ENCODE measurements at places on chromosomes 13 and 19.

DNA sequence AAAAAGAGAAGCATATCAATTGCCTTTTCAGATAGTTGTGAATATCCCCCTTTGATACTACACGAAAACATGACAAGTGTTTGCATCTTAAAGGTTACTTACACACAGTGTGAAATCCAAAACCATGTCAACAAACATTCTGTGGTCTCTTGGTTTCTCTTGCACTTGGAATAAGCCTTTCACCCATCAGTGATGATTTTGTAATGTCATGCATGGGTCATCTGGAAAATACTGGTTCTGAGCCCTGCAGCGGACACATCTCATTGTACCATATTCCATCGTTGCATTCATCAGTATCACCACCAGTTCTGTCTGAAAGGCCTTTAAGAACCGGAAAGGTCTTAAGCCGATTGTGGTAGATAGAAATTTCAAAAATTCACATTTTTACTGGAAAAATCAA lies 65.4 kb upstream of the SOX1 start:
- no peak for DNase-seq

DNA sequence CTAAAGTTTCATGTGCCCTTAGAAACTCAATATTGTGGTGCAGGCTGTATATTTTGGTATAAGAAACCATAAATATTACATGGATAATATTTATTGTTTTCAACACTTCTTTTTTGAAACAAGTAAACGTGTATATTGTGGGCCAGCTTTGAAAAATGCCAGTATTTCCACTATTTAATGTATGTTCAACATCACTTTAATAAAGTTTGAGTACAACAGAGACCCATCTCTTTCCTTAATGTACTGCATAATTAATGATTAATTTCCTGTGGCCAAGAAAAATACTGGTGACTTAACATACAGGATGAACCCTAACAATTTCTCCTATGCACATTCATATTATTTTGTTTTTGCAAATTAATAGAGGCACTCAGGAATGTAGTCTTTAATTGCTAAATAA lies 2891.5 kb downstream of the PCDH9 start:
- no peak for DNase-seq

DNA sequence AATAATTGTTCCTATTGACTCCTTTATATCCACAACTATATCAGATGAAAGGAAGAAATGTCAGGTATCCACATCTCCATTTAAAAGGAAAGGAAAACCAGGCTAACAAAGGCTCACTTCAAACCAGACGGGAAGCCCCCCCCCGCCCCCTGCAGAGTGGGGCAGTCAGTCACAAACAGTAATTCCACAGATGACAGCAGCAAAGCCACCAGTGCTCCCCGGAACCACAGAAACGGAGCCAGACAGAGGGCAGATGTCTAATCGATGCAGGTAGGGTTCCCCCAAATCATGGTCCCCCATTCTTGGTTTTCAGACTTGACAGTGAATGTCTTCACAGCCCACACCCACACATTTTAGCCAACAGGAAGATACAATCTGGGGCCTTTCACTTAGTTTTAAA lies 100.8 kb downstream of the STK24 start:
- no peak for DNase-seq

- DNase-seq, result no peak
Measured at GRCh38 chr13:113196970-113197737, 11.3 kb downstream of the PCID2 start.

DNA sequence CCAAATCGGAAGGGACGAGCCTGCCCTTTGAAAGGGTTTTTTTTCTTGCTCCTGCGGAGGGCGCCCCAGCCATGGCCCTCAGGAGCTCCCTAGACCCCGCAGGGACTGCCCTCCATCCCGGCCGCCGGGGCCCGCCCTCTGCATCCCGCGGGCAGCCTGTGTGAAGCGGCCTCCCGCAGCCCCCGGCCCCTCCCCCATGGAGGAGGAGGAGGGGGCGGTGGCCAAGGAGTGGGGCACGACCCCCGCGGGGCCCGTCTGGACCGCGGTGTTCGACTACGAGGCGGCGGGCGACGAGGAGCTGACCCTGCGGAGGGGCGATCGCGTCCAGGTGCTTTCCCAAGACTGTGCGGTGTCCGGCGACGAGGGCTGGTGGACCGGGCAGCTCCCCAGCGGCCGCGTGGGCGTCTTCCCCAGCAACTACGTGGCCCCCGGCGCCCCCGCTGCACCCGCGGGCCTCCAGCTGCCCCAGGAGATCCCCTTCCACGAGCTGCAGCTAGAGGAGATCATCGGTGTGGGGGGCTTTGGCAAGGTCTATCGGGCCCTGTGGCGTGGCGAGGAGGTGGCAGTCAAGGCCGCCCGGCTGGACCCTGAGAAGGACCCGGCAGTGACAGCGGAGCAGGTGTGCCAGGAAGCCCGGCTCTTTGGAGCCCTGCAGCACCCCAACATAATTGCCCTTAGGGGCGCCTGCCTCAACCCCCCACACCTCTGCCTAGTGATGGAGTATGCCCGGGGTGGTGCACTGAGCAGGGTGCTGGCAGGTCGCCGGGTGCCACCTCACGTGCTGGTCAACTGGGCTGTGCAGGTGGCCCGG lies 815 bp downstream of the MAP3K10 start:
- DNase-seq, result peak; percentile 54

DNA sequence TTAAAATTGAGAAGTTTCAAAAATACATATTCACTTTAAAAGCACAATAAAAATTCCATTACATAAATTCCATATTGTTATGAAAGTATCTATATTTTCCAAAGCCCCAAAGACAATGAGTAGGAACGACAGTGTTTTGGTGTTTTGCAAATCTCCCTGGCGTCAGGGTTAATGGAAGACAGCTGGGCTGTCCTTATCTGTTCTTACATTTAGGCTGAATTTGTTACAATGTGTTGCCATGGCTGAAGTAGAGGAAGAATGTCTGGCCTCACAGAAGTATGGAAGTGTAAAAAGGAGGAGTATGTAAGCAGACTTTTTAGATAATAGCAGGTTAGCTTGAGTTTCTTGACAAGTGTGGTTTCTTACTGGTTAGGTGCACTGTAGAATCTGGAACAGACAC lies 124.4 kb upstream of the SPATA13 start:
- DNase-seq, result no peak

- DNase-seq, result no peak
Measured at GRCh38 chr13:38386421-38386820, 36.8 kb downstream of the UFM1 start.

GRCh38 chr13:76398425-76398824 lies 487.8 kb downstream of the KCTD12 start:
- DNase-seq, result no peak

- peak; percentile 23 for DNase-seq
Measured at GRCh38 chr13:42073683-42074082, 25.2 kb downstream of the DGKH start.

Data from kidney tubule cell (primary cell).